ENCODE measurements at places on chromosomes 13 and 19. TPM values are rescaled to one million over a fixed set of nuclear protein-coding genes. Genes with fewer than 3 reads are reported as not detected.

- H3K27me3 ChIP-seq, result peaks cover 7% of the 10 kb centered on the region
- no peak overlapping the region for H3K27ac ChIP-seq
- H3K4me3 ChIP-seq, result peak overlapping the region; percentile 62
- no peak for DNase-seq
- H3K4me1 ChIP-seq, result peaks cover 19% of the 10 kb centered on the region
Measured at GRCh38 chr19:43464134-43464775, 1.2 kb downstream of the LYPD3 start.

DNA sequence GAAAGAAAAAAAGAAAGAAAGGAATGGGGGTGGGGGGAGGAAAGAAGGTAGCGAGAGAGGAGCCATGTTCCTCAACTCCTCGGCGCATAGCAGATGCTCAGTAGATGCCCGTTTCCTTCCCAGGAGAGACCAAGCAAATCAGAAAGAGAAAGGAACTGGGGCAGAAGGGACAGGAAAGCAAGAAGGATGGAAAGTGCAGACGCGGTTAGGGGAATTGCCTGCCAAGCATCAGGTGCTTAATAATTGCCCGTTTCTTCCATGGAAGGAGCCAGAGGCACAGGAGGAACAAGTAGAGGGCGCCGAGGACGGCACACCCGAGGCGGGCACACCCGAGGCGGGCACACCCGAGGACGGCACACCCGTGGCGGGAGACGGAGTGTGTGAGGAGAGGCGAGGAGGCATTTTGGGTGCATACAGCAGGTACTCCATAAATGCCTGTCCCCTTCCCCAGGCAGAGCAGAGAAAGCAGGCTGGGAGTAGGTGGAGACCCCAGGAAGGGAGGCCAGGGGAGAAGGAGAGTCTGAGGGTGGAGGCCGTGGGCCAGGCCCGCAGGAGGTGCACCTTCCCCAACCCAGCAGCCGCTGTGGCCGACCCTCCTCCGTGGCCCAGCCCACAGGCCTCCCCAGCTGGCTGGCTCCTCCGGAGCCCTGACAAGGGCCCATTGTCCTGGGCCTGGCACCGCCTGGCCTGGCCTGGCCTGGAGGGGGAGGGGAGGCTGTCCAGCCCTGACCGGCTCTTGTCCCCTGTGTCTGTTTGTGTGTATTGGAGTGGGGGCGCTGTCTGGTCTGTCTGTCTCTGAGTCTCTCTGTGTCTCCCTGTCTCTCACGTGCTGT, 14.6 kb downstream of the JOSD2 start:
- no peaks in the 10 kb centered on the region for H3K36me3 ChIP-seq
- peaks cover 14% of the 10 kb centered on the region for H3K27me3 ChIP-seq
- DNase-seq, result no peak

GRCh38 chr19:23283925-23284324, 33.7 kb upstream of the ZNF724 start:
- H3K27ac ChIP-seq, result no peak overlapping the region
- no peaks in the 10 kb centered on the region for H3K27me3 ChIP-seq
- no peaks in the 10 kb centered on the region for H3K4me1 ChIP-seq
- DNase-seq, result peak; percentile 5

GRCh38 chr19:35138305-35138892, at the start of gene FXYD1:
TSS of gene FXYD1 (plus strand) at chr19:35138824. CDS start at chr19:35140080, 1,256 bp downstream.
- no peak within 1 kb of the TSS for H3K4me3 ChIP-seq
- peaks cover 15% of the 10 kb centered on the region for H3K27me3 ChIP-seq
- H3K27ac ChIP-seq, result no peak within 1 kb of the TSS
- peaks cover 4% of the 10 kb centered on the region for H3K4me1 ChIP-seq

DNA sequence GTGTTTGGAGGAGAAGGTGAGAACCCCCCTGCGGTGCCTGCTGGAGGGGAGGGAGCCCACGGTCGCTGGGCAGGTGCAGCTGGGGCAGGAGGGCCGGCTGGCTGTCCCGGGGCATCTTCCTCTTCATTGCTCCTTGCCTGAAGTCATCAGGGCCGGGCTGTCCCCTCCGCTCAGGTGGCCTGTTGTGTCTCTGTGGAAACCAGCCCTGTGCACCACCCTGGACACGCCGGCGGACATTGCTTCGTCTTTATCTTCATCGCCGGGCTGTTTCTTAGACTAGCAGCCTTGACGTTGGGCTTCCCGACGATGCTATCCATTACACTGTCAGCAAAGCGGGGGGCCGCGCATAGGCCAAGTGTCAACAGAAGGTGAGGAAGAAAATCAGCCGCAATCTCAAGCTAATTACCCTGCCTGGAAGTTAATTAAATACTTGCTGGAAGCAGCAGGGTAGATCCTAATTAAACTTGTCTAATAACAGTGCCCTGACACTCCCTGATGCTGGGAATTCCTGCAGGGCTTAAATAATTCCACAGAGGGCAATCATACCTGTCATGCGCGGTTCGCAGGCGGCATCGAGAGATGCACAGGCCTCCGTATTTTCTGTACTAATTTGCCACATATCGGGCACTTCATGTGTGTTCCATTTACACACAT, 111.4 kb upstream of the SOX1 start:
- no peaks in the 10 kb centered on the region for H3K36me3 ChIP-seq
- no peak overlapping the region for H3K4me3 ChIP-seq
- H3K27me3 ChIP-seq, result no peaks in the 10 kb centered on the region
- H3K4me1 ChIP-seq, result no peaks in the 10 kb centered on the region

DNA sequence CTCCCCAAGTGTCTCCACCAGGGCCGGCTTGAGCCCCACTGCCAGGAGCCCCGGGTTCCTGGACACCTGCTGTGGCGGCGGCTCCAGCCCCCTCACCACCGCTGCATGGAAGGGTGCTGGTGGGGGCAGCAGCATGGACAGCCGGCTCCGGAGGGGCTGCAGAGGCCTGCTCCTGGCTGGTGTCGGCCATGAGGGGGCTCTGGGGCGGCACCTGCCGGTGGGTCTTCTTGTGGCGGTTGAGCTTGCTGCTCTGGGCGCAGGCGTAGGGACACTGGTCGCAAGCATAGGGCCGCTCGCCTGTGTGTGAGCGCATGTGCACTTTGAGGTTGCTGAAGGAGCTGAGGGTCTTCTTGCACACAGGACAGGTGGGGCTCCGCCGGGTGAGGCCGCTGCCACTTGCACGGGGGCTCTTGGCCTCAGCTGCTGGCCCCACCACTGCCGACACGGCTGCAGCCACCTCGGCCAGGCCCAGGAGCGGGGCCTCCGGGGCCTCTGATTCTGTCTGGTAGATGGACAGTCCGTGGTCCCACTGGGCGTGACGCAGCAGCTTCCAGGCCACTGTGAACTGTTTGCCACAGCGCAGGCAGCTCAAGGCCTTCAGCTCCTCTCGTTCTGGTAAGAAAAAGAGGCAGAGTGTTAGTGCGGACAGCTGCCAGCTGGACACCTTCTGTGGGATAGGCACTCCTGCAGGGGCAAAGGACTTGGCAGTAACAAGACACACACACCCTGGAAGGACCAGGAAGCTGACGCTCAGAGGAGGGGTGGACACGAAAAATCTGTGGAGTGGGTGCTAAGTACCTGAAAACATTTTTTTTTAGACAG, 4.1 kb downstream of the ZNF296 start:
- H3K4me1 ChIP-seq, result peaks cover 7% of the 10 kb centered on the region
- no peak overlapping the region for H3K4me3 ChIP-seq
- H3K36me3 ChIP-seq, result peaks cover 10% of the 10 kb centered on the region
- no peak for DNase-seq
- H3K27me3 ChIP-seq, result no peaks in the 10 kb centered on the region

DNA sequence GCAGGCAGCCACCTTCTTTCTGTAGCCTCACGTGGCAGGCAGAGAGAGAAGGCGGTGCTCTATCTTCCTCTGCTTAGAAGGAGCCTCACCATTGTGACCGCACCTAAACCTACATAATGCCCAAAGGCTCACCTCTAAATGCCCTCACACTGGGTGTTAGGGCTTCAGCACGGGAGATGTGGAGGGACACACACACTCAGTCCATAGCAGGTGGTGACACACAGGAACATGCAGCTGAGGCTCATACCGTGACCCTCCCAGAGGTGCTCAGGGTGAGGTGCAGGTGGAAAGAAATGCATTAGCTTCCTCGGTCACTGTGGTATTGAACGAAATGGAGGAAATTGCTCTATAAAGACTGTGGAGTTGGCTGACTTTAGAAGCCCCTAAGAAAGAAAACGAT, 37.7 kb upstream of the TUBGCP3 start:
- H3K4me1 ChIP-seq, result no peaks in the 10 kb centered on the region
- H3K27ac ChIP-seq, result no peak overlapping the region
- no peaks in the 10 kb centered on the region for H3K36me3 ChIP-seq
- H3K27me3 ChIP-seq, result peaks cover 2% of the 10 kb centered on the region
- H3K4me3 ChIP-seq, result no peak overlapping the region

DNA sequence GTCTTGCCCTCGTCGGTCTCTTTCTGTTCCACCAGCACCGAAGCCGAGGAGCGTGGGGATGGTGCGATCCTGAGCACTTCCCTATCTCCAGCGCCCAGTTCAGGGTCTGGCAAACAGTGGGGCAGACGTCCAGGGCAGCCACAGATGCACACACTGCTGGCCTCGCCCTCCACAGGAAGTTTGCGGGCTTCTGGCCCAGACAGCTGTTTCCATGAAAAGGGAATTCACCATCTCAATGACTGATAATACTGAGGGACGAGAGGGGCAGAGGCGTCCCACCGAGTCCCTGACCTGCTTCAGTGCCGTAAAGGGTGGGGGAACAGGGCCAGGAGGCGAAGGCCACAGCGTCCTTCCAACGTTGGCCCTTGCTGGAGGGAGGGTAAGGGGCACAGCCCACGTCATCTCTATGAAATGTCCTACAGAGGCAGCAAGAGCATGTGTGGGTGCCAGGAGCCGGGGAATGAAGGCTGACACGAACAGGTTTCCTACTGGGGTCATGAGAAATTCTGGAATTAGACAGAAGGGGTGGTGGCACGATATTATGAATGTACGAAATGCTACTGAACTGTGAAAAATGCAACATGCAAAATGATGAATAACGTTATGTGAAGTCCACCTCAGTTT, 19.5 kb downstream of the SHC2 start:
- H3K36me3 ChIP-seq, result no peaks in the 10 kb centered on the region
- DNase-seq, result no peak
- H3K27me3 ChIP-seq, result no peaks in the 10 kb centered on the region
- H3K27ac ChIP-seq, result no peak overlapping the region

DNA sequence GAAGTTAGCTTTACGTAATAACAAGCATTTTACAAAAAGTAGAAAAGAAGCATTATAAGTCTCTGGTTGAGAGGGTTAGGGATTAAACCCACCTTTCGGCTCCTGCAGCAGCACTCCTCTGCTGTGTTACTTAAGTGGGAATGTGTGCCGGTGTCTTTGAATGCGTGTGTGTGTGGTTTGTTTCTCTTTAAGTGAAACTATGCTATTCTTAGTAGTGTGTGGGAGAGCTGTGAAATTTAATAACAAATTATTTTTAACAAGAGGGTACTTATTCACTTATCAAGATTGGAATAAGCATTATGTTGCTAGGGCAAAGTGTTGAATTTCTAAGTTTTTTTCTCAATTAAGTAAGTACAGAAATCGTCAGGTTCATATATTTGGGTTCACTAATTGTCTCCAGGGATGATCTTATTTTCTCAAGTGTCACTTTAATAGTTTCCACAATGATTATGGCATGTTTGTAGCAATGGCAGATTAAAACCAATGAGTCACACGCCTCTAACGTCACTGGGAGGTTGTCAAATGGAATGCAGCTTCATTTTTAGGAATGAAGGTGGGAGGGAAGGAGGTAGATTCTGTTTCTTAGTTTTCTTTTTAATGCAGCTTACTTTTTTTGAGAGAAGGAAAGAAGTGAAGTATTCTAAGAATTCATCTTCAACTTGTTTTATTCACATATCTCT, 151.3 kb downstream of the LMO7 start:
- no peak overlapping the region for H3K4me3 ChIP-seq
- peak overlapping the region; percentile 11 for H3K27ac ChIP-seq
- H3K4me1 ChIP-seq, result peaks cover 22% of the 10 kb centered on the region
- no peaks in the 10 kb centered on the region for H3K36me3 ChIP-seq
- H3K27me3 ChIP-seq, result no peaks in the 10 kb centered on the region
- peak; percentile 82 for DNase-seq

DNA sequence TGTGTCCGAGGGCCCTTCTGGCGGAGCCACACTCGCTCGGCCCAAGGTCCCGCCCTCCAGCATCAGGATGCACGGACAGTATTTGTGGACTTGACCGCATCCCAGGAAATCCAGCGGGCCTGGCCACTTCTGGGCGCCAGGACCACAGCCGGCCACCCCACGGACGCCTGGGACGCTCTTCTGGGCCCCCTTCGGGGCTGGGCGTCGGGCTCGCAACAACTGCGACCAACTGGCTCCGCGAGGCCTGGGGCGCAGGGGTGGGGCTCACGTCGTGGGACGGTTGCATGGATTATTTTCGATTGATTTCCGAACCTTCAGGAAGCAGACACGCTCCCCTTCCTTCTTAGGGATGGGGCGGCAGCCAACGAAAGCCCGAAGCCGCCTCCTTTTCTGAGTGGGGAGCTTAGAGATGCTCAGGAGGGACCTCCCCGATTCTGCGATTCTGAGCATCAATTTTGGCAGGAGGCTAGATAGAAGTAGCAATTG, 521 bp upstream of the NUP58 start:
- H3K4me1 ChIP-seq, result peaks cover 10% of the 10 kb centered on the region
- peaks cover 3% of the 10 kb centered on the region for H3K36me3 ChIP-seq

DNA sequence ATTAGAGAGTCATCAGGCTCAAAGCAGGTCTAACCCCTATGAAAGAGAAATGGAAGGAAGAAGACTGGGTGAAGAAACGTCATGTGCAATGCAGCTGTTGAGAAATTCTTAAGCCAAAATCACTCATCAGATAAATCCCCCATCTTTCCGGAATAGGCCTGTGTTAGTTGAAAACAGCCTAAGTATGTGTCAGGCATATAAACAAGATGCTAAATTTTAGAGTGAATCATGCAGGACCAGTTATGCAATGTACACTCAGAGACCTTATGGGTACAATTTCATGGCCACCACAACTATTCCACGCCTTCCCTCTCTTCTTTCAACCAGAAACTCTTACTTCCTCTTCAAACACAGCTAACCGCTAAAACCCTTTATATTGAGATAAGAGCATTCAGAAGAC, 717.7 kb upstream of the ATXN8OS start:
- no peak overlapping the region for H3K27ac ChIP-seq
- H3K4me3 ChIP-seq, result no peak overlapping the region
- H3K4me1 ChIP-seq, result no peaks in the 10 kb centered on the region
- no peaks in the 10 kb centered on the region for H3K27me3 ChIP-seq

PLPP2 gene
- total RNA-seq, result 2.9 TPM

PLK5 gene
- not detected for total RNA-seq
